ENCODE measurements at places on chromosomes 7 and 10.

DNA sequence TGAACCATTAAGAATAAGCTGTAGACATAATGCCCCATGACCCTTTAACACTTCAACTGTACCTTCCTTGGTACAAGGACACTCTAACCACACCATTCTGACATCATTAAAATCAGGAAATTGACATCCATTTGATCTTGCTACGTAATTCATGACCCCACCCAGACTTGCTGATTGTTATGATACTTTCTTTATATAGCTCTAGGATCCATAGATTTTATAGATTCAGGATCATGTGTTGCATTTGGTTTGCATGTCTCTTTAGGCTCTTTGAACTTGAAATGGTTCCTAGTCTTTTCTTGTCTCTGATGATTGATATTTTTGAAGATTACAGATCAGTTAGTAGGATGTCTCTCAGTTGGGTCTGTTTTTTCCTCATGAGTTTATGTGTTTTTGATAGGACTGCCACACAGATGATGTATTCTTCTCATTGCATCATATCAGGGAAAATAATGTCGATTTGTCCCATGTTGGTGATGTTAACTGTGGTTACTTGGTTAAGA lies 13.5 kb downstream of the CCM2 start:
- no peak for DNase-seq

DNA sequence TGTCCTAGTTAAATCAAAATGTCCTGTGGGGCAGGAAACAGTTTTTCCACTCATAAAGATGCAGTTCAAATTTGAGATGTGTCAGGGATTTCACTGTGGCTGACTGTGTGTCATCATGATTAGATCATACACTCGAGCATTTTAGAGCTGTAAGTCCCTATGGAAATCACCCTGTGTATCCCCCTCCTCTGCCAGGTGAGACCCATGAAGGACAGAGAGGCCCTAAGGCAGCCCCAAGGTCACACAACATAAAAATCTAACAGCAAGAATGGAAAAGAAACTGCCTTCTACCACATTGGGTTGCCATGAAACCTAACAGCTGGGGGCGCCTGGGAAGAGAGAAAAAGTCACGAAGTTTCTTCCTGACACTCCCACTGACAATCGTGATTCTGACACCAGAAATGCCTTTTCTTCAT lies 135.8 kb downstream of the KCNMA1 start:
- no peak for DNase-seq

GRCh38 chr7:43904533-43905208 lies 1.7 kb downstream of the URGCP start:
- no peak for DNase-seq

DNA sequence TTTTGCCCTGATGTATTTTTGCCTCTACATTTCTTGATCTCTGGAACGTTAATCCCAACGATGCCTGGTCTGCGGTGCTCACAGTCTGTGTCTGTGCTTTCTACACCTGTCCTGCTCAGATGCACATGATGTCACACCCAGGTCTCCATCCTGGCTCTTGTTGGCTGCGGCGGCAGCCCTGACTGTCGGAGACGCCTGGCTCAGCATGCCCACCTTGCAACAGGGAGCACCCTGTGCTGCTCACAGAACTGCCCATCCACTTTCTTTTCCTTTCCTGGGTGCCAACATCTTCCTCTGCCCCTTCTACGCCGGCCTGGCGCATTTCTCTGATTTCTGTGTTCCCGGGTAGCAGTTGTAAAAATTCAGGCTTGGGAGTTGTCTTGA lies 106.2 kb downstream of the CUX1 start:
- no peak for DNase-seq

- no peak for DNase-seq
Observed at GRCh38 chr10:74445493-74445892, 294.5 kb downstream of the ADK start.

- DNase-seq = peak; percentile 4
Observed at GRCh38 chr7:19491821-19492452, 216.9 kb downstream of the POLR1F start.

- no peak for DNase-seq
Observed at GRCh38 chr10:62648921-62649320, 155.6 kb upstream of the ADO start.

DNA sequence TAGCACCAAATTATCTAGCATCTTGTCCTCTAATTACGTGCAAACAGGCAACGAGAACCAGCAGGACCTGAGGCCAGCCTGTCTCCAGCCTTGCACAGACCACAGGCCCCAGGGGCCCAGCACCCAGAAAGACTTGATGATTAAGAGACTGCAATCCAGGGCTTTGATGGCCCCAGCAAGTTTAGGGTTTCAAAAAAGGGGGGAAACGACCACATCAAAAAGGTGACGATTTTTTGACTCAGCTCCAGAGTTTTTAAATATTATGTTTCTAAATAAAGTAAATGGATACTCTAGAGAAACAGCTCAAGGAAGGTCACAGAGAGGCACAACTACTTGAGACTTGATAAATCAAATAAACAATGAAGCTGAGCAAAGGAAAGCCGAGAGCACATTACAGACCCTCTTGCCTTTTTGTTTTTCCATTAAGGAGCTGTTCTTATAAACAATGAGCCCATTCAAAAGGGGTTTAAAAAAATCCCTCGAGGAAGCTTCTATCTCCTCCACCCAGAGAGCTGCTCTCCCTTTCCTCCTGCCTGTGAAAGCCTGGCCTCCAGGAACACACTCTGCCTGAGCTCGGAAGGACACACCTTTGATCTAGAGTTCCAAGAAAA lies 44.1 kb downstream of the GLI3 start:
- no peak for DNase-seq

- DNase-seq = no peak
Observed at GRCh38 chr7:14905764-14906163, 3.2 kb upstream of the DGKB start.

DNA sequence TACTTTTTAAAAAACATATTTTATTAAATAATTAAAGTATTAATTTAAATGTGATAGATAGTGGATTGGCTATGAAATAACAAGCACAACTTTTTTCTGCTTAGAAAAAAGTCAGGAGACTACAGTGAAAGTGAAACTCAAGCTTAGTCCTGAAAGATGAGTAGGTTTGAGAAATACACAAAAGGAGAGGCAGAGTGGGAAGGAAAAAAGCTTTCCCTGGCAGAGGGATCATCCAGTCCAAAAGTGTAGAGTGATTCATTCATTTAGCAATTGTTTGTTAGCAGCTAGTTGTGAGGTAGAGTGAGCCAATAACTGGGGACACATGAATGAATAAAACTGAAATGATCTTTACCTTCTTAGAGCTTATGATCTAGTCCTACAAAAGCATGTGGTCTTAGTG lies 93.5 kb downstream of the FOXP2 start:
- DNase-seq = no peak

- no peak for DNase-seq
Observed at GRCh38 chr10:87603769-87604168, 55.9 kb upstream of the PAPSS2 start.

- no peak for DNase-seq
Observed at GRCh38 chr7:121393005-121393366, 3.1 kb downstream of the FAM3C start.

DNA sequence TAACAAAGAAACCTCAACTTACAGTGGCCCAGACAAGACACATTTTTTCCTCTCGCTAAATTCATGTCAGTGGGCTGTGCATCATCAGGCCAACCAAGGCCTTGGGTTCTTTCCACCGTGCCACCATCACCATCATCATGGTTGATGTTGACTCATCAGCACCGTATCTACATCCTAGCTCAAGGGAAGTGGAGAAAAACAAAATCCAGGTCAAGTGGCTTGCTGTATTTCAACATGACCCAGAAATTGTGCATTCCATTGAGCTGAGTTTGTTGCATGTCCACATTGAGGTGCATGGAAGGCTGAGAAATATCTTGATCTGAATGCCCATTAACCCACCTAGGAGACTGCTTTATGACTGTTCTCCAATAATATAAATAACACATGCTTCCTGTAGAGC lies 312.4 kb upstream of the CDC14C start:
- no peak for DNase-seq

GRCh38 chr10:131424836-131425491 lies 113.4 kb upstream of the TCERG1L start:
- DNase-seq = no peak

- DNase-seq = no peak
Observed at GRCh38 chr10:8656261-8656660, 601.8 kb downstream of the GATA3 start.

DNA sequence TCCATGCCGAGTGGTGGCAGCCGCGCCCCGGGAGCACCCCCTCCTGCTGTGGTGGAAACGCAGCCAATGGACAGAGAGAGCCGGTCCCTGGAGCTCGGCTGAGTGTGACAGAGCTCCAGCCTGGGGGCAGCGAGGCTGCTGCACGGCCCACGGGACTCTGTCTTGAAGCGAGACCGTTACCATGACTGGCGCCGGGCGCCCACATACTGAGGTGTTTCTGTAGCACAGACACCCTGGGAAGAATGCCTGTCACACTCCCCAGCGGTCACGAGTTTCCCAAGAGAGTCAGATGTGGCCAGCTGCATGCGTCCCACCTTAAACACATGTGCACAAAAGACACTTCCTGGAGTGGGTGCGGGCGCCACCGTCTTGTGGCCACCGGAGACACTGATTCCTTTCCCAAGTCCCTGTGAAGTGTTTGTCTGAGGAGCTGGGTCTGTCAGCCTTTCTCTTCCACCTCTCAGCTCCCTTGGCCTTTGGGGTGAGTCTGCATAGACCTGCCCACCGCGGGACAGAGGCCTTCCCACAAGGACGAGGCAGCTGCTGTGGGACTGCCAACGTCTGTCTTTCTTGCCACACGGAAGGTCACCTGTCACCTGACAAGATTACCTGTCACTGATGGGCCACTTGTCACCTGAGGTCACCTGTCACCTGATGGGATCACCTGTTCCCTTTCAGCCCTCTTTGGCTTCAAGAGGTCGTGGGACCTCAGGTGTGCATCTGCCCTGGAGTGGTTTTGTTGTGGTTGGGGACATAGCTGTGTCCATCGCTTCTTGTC lies 94.6 kb downstream of the DNAJB6 start:
- no peak for DNase-seq

GRCh38 chr7:17009007-17009719 lies 127.4 kb upstream of the AGR3 start:
- peak; percentile 14 for DNase-seq

- DNase-seq = no peak
Observed at GRCh38 chr10:105963334-105963884, 1201.1 kb downstream of the SORCS1 start.

DNA sequence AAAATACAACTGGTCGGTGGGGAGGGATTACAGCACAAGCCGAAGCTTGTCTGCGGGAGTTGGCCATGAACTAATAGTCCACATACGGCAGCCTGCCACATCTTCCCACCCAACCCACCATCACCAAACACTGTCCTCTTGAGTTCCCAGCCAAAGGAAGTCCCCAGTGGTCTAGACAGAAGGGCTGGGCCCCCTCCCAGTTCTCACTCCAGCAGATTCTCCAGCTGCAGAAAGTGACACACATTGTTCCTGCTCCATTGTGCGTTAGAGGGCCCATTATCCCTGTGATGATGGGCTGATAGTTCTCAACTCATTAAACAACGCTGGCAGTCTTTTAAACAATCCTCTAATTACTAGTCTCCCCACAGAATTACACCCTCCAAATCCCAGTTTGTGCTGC lies 148.0 kb downstream of the FGFR2 start:
- DNase-seq = no peak

- DNase-seq = no peak
Observed at GRCh38 chr7:77443042-77443441, 26.9 kb upstream of the GSAP start.

DNA sequence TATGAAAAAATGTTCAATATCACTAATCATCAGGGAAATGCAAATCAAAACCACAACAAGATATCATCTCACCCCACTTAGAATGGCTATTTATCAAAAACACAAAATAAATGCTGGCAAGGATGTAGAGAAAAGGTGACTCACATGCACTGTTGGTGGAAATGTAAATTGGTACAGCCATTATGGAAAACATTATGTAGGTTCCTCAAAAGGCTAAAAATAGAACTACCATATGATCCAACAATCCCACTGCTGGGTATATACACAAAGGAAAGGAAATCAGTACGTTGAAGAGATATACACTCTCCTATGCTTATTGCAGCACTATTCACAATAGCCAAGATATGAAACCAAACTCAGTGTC lies 50.2 kb downstream of the CDK1 start:
- no peak for DNase-seq

DNA sequence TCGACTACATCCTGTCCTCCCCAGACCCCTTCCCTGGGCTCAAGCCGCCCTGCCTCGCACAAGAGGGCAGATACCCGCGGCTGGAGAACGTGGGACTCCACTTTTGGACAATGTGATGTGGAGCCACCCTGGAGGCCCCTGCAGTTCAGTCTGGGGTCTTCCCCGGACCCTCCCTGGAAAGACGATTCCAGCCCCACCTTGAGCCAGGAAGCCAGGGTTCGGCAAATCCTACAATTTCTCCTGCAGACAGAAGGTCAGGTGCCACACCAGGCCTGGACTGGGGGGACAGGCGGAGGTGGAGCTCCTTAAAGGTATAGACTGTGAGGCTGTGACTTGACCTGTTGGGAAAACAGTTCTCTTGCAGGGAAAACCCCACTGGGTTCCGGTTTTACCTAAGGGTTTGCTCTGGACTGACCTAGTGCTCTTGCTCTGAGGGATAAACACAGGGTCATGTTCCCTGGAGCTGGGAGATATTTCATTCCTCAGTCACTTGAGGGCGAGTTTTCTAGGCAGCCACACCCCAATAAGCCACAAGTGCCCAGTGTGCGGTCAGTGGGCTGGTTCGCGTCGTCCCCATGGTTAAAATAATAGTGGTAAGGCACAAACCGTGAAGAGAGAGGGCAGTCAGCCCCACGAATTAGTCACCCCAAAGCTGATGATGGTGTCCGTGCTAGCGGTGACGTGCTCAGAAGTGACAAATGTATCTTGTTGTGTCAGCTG lies 1.6 kb downstream of the FOXL3 start:
- DNase-seq = no peak

- no peak for DNase-seq
Observed at GRCh38 chr10:128053356-128053755, 72.9 kb downstream of the MKI67 start.

DNA sequence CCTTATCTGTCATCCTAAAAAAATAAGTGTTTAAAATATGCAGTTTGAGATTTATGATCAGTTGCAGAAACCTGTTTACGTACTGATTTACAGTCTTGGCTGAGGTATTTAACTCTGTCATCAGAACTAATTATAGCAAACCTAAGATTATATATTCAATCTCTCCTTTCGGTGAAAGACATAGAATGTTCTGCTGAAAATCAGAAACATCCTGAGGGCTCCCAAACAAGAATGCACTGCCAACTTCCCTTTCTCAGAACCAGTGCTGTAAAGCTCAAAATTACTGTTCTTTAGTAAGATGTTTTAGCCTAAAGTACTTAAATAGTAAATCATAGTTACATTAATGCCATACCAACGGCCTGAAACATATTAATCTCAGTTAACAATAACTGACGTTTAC lies 34.3 kb downstream of the FAM204A start:
- DNase-seq = no peak

GRCh38 chr10:124618470-124619073 lies 125.6 kb downstream of the FAM53B start:
- no peak for DNase-seq

- no peak for DNase-seq
Observed at GRCh38 chr10:59829024-59829423, 75.8 kb upstream of the MRLN start.

GRCh38 chr7:70113536-70113935 lies 515.3 kb downstream of the AUTS2 start:
- no peak for DNase-seq

GRCh38 chr7:80307227-80307856 lies 172.7 kb downstream of the GNAI1 start:
- DNase-seq = no peak

- DNase-seq = no peak
Observed at GRCh38 chr7:26166684-26167266, 14.8 kb downstream of the NFE2L3 start.

Data from GM20000 (cell line).